ENCODE measurements at places on chromosomes 1 and 21.
A peak's percentile ranks its signal among the peaks of the same experiment; 100 is the strongest.

DNA sequence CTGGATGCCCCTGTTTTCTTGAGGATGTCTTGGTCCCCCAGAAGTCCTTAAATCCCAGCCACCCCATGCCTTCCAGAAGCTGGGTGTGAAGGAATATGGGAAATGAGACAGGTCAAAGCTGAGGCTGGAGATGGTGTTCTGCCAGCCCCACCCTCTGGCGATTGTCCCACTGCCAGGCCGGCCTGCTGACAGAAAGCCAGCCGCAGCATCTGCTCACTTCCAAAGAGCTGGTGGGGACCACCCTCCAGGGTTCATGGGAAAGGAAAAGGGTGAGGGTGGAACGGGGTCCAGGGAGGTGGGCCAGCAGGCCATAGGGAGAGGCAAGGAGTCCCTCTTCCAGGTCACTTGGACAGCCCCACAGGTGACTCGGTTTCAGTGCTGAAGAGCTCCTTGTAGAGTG lies 1.9 kb upstream of the LINGO4 start:
- H3K36me3 ChIP-seq: no peaks in the 10 kb centered on the region
- DNase-seq: no peak
- no peak overlapping the region for H3K4me3 ChIP-seq
- peaks cover 2% of the 10 kb centered on the region for H3K4me1 ChIP-seq
- no peak overlapping the region for H3K27ac ChIP-seq

GRCh38 chr1:184072376-184072775 lies 20.8 kb downstream of the TSEN15 start:
- peaks cover 28% of the 10 kb centered on the region for H3K36me3 ChIP-seq
- H3K4me1 ChIP-seq: peaks cover 2% of the 10 kb centered on the region
- H3K27ac ChIP-seq: no peak overlapping the region
- no peak for DNase-seq
- H3K4me3 ChIP-seq: no peak overlapping the region
- no peaks in the 10 kb centered on the region for H3K27me3 ChIP-seq

GRCh38 chr1:166699613-166700012 lies 139.7 kb upstream of the POGK start:
- H3K27ac ChIP-seq: no peak overlapping the region
- peaks cover 34% of the 10 kb centered on the region for H3K4me1 ChIP-seq
- no peak overlapping the region for H3K4me3 ChIP-seq
- no peaks in the 10 kb centered on the region for H3K36me3 ChIP-seq
- no peak for DNase-seq
- H3K27me3 ChIP-seq: peaks cover 2% of the 10 kb centered on the region

GRCh38 chr1:91428182-91428798 lies 23.7 kb upstream of the HFM1 start:
- H3K27me3 ChIP-seq: peaks cover 27% of the 10 kb centered on the region
- no peak for DNase-seq
- H3K36me3 ChIP-seq: no peaks in the 10 kb centered on the region
- no peaks in the 10 kb centered on the region for H3K4me1 ChIP-seq
- H3K4me3 ChIP-seq: peak overlapping the region; percentile 28
- no peak overlapping the region for H3K27ac ChIP-seq

GRCh38 chr1:175422156-175422555 lies 229.6 kb upstream of the KIAA0040 start:
- peaks cover 54% of the 10 kb centered on the region for H3K27me3 ChIP-seq
- DNase-seq: no peak
- no peak overlapping the region for H3K27ac ChIP-seq
- H3K4me1 ChIP-seq: no peaks in the 10 kb centered on the region

- peaks cover 22% of the 10 kb centered on the region for H3K36me3 ChIP-seq
- H3K4me1 ChIP-seq: peaks cover 9% of the 10 kb centered on the region
- no peaks in the 10 kb centered on the region for H3K27me3 ChIP-seq
- no peak overlapping the region for H3K4me3 ChIP-seq
- no peak for DNase-seq
Measured at GRCh38 chr1:67802565-67802964, 30.7 kb downstream of the GNG12 start.

DNA sequence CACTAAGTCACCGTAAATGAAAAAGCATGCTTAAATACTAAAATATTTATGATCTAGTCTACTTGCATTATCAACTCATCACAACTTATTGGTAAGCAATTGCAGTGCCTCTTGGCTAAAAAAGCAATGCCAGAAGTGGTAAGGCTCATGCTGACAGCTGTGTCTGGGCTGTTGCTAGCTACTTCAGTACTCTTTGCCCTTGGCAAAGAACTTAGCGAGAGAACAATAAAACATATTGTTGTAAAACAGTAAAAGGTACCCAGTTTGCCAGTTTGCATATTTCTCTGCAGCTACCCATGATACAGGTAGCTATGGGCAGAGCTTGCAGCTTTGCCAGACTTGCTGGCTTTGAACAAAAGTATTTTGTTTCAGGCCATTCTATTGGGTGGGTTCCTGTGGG lies 73.1 kb downstream of the ATP6V1G3 start:
- no peak overlapping the region for H3K27ac ChIP-seq
- H3K4me3 ChIP-seq: no peak overlapping the region
- H3K4me1 ChIP-seq: peaks cover 5% of the 10 kb centered on the region
- no peak for DNase-seq

DNA sequence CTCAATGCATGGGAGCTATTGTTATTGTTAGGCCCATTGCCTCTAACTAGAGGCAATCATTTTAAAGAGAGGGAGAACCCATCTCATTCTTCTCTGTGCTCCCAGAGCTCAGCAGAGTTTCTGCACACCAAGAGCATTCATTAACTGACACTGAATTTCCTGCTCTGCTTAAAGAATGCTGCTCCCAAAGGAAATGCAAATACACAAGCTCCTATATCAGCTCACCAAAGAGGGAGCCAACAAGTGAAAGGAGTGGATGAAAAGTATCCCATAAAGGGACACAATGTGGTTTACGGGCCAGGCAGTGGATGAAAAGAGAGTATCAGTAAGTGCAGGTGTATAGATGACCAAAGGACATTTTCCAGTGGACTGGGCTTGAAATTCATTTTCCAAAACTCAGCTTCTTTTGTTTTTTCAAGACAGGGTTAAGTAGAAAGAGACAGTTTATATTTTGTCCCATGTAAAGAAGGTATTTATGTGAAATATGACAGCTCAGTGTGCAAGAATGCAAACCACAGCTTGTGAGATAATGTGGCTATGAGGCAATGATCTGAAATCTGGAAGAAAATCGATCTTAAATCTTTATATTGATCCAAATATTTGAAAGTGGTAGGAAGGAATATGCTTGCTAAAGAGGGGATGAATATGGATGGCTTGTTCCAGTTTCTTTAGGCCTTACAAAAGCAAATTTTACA lies 207.7 kb upstream of the CAMK1G start:
- no peak overlapping the region for H3K4me3 ChIP-seq
- peak overlapping the region; percentile 48 for H3K27ac ChIP-seq
- H3K27me3 ChIP-seq: no peaks in the 10 kb centered on the region
- DNase-seq: no peak

DNA sequence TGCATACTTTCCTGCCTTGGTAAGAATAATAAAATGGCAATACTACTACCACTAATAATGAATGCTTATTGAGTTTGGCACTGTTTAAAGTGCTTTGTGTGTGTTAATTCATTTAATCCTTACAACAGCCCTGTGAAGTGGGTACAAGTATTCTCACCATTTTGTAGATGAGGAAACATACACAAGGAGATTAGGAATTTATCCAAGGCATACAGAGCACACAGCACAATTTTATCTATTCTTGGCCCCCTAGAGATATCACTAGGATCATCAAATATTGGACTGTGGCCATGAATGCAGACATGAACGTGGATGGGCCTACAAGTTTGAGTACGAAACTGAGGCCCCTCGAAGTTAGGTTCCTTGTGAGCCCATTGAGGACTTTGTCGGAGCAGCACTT lies 39.5 kb downstream of the TENT5C start:
- H3K4me1 ChIP-seq: peaks cover 10% of the 10 kb centered on the region
- no peak overlapping the region for H3K4me3 ChIP-seq
- peaks cover 7% of the 10 kb centered on the region for H3K27me3 ChIP-seq
- no peaks in the 10 kb centered on the region for H3K36me3 ChIP-seq

GRCh38 chr1:160363951-160364735 lies 2.7 kb upstream of the NHLH1 start:
- peaks cover 2% of the 10 kb centered on the region for H3K27me3 ChIP-seq
- no peak for DNase-seq
- peaks cover 11% of the 10 kb centered on the region for H3K36me3 ChIP-seq

- no peaks in the 10 kb centered on the region for H3K36me3 ChIP-seq
- peaks cover 28% of the 10 kb centered on the region for H3K27me3 ChIP-seq
- H3K27ac ChIP-seq: no peak overlapping the region
- no peak for DNase-seq
- H3K4me3 ChIP-seq: no peak overlapping the region
Measured at GRCh38 chr21:42319851-42320572, 4.8 kb upstream of the TFF3 start.

GRCh38 chr21:28723646-28724045 lies 269.0 kb downstream of the LTN1 start:
- H3K4me1 ChIP-seq: peaks cover 6% of the 10 kb centered on the region
- H3K36me3 ChIP-seq: no peaks in the 10 kb centered on the region
- DNase-seq: no peak

GRCh38 chr1:197096137-197096536 lies 29.1 kb upstream of the F13B start:
- H3K36me3 ChIP-seq: peaks cover 8% of the 10 kb centered on the region
- peaks cover 13% of the 10 kb centered on the region for H3K4me1 ChIP-seq
- no peak overlapping the region for H3K4me3 ChIP-seq
- H3K27ac ChIP-seq: peak overlapping the region; percentile 51

- H3K36me3 ChIP-seq: no peaks in the 10 kb centered on the region
- peaks cover 26% of the 10 kb centered on the region for H3K4me1 ChIP-seq
- no peak overlapping the region for H3K4me3 ChIP-seq
- H3K27me3 ChIP-seq: no peaks in the 10 kb centered on the region
- no peak for DNase-seq
- no peak overlapping the region for H3K27ac ChIP-seq
Measured at GRCh38 chr1:224873434-224874369, 55.8 kb upstream of the DNAH14 start.

DNA sequence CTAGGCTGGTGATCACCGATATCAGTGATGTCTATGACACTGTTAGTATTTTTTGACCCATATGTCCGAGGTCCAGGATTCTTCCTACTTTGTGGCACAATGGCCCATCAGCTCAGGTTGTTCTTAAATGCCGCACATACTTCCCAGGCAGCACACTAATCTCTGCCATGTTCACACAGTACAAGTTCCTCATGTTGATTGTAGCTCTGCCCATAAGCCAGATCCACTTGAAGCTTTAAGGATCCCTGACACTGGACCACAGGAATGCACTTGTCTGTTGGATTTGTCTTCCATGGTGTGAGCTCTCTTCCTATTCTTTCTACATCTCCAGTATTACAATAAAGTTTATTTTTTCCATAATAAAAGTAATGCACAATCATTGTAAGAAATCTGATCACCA lies 69.5 kb downstream of the DDX20 start:
- DNase-seq: no peak
- peaks cover 38% of the 10 kb centered on the region for H3K27me3 ChIP-seq
- no peak overlapping the region for H3K27ac ChIP-seq
- H3K36me3 ChIP-seq: no peaks in the 10 kb centered on the region
- no peaks in the 10 kb centered on the region for H3K4me1 ChIP-seq

GRCh38 chr1:224739997-224740684 lies 124.0 kb downstream of the CNIH3 start:
- H3K4me1 ChIP-seq: peaks cover 9% of the 10 kb centered on the region
- no peak overlapping the region for H3K4me3 ChIP-seq
- no peak overlapping the region for H3K27ac ChIP-seq
- no peak for DNase-seq
- H3K36me3 ChIP-seq: no peaks in the 10 kb centered on the region
